ENCODE measurements at places on chromosomes 4 and X.

GRCh38 chrX:134570899-134571298, 87.4 kb downstream of the PLAC1 start:
- no peaks in the 10 kb centered on the region for H3K36me3 ChIP-seq
- DNase-seq: no peak
- peaks cover 28% of the 10 kb centered on the region for H3K4me1 ChIP-seq
- no peak overlapping the region for H3K4me3 ChIP-seq
- peak overlapping the region; percentile 99 for H3K27ac ChIP-seq

DNA sequence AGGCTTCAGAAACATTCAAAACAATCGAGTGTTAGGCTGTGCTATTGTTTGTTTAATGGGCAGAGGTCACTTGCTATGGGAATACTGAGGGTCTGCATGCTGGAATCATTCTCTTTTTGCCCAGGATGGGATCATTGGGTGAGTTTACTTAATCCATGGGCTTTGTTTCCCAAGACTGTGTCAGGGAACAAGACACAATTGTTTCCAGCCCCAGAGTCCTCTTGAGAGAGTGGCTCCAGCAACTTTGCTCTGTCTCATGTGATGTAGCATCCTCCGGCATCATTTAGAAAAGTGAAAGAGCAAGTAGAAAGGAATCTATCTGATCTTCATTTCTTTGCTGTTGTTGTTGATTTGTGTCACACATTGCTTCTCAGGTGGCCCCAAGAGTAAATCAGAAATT, 1.8 kb downstream of the TENM3 start:
- no peak overlapping the region for H3K27ac ChIP-seq
- H3K36me3 ChIP-seq: no peaks in the 10 kb centered on the region
- no peak for DNase-seq
- peaks cover 4% of the 10 kb centered on the region for H3K4me1 ChIP-seq
- H3K4me3 ChIP-seq: no peak overlapping the region

DNA sequence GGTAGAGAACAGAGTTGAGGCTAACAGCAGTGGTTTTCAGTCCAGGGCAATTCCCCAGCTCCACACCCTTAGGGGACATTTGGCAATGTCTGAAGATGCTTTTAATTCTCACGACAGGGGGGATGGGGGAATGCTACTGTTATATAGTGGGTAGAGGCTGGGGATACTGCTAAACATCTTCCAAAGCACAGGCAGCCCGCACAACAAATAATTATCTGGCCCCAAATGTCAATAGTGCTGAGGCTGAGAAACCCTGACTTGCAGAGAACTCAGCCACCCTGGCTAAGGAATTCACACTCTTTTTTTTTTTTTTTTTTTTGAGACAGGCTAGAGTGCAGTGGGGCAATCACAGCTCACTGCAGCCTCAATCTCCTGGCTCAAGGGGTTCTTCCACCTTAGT, 60.6 kb downstream of the POLR2B start:
- no peak for DNase-seq
- H3K27ac ChIP-seq: no peak overlapping the region
- no peaks in the 10 kb centered on the region for H3K4me1 ChIP-seq
- H3K4me3 ChIP-seq: no peak overlapping the region

GRCh38 chr4:163582703-163583102, 88.2 kb downstream of the TMA16 start:
- H3K27me3 ChIP-seq: no peaks in the 10 kb centered on the region
- DNase-seq: no peak
- no peaks in the 10 kb centered on the region for H3K4me1 ChIP-seq
- no peak overlapping the region for H3K27ac ChIP-seq
- H3K4me3 ChIP-seq: no peak overlapping the region

DNA sequence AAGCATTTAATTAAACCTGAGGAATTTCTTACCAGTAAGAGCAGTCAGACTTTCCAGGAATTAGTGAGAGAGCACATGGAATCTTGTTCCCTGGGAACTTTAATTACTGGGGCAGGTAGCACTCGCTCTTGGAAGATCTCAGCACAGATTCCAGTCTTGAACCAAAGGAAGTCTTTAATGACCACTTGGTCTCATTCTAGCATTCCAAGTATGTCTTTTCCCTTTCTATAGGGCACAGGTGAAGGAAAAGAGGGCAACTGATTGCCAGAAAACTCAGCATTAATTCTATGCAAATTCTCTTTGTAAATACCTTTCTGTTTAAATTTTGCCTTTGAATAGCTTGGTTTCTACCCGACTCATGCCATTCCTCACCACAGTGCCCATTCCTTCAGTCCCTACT, 236.6 kb downstream of the LDB2 start:
- H3K27me3 ChIP-seq: peaks cover 2% of the 10 kb centered on the region
- no peak for DNase-seq
- H3K36me3 ChIP-seq: peaks cover 50% of the 10 kb centered on the region
- H3K4me1 ChIP-seq: peaks cover 11% of the 10 kb centered on the region
- H3K27ac ChIP-seq: no peak overlapping the region

DNA sequence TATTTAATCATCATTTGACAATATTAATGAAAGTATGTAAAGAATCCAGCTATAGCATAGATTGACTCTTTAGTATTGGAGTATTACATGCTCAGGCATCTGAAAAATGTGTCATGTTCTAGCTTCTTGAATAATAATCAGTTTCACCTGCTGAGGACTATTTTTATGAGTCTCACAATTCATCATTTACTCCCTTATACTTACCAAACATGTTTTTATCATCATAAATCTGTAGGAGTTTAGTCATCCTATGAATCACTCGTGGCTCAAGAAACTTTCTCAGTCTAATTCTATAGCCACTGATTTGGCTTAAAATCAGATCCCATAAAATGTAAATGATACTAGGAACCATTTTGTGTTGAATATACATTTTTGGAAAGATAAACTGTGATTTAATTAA, 1616.1 kb downstream of the C4orf33 start:
- no peaks in the 10 kb centered on the region for H3K36me3 ChIP-seq
- DNase-seq: no peak
- H3K27ac ChIP-seq: no peak overlapping the region
- no peaks in the 10 kb centered on the region for H3K4me1 ChIP-seq
- H3K4me3 ChIP-seq: no peak overlapping the region

- no peak overlapping the region for H3K27ac ChIP-seq
- H3K36me3 ChIP-seq: no peaks in the 10 kb centered on the region
- no peaks in the 10 kb centered on the region for H3K4me1 ChIP-seq
- H3K27me3 ChIP-seq: peaks cover 3% of the 10 kb centered on the region
- H3K4me3 ChIP-seq: no peak overlapping the region
- DNase-seq: no peak
Observed at GRCh38 chr4:9924750-9925149, 96.5 kb downstream of the SLC2A9 start.

GRCh38 chr4:123580981-123581664, 184.5 kb downstream of the SPRY1 start:
- no peak overlapping the region for H3K27ac ChIP-seq
- no peaks in the 10 kb centered on the region for H3K27me3 ChIP-seq
- DNase-seq: no peak
- H3K4me3 ChIP-seq: no peak overlapping the region
- no peaks in the 10 kb centered on the region for H3K4me1 ChIP-seq

GRCh38 chrX:136021903-136022302, 36.7 kb downstream of the SLC9A6 start:
- H3K4me3 ChIP-seq: no peak overlapping the region
- no peaks in the 10 kb centered on the region for H3K4me1 ChIP-seq
- H3K27me3 ChIP-seq: no peaks in the 10 kb centered on the region
- peaks cover under 1% of the 10 kb centered on the region for H3K36me3 ChIP-seq
- no peak overlapping the region for H3K27ac ChIP-seq

DNA sequence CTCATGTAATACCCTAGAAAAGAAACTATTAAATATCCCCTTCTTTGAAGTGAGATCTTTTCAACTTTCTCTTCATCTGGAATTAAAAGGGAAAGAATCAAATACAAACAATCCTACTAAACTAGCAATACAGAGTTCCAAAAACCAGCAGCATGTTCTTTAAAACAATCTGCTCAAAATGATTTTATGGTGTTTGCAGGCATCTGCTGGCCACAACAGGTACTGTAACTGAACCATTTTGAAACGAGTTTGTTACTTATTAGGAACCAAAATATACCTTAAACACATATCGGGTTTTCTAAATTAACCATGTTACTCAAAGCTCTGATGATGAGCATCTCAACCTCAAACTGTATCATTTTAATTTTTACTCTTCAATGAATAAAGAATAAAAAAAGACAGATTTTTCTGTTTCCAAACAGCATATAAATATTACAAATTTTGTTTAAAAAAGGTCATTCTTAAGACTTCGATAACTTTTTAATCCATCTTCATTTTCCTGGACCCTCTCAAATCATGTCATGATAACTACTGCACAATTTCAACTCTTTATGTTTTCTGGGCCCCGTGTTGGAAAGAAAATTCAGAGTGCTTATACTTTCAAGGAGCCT, 56.5 kb downstream of the ARAP2 start:
- peaks cover 5% of the 10 kb centered on the region for H3K4me1 ChIP-seq
- H3K36me3 ChIP-seq: no peaks in the 10 kb centered on the region

GRCh38 chrX:123138473-123138872, 45.6 kb upstream of the GRIA3 start:
- H3K27me3 ChIP-seq: no peaks in the 10 kb centered on the region
- no peak overlapping the region for H3K27ac ChIP-seq
- H3K4me3 ChIP-seq: no peak overlapping the region
- no peak for DNase-seq
- H3K4me1 ChIP-seq: peaks cover 3% of the 10 kb centered on the region
- H3K36me3 ChIP-seq: no peaks in the 10 kb centered on the region

- peaks cover 1% of the 10 kb centered on the region for H3K4me1 ChIP-seq
- H3K36me3 ChIP-seq: no peaks in the 10 kb centered on the region
- H3K27me3 ChIP-seq: peaks cover 4% of the 10 kb centered on the region
- DNase-seq: no peak
- no peak overlapping the region for H3K27ac ChIP-seq
Observed at GRCh38 chr4:14168919-14169318, 541.4 kb upstream of the BOD1L1 start.

DNA sequence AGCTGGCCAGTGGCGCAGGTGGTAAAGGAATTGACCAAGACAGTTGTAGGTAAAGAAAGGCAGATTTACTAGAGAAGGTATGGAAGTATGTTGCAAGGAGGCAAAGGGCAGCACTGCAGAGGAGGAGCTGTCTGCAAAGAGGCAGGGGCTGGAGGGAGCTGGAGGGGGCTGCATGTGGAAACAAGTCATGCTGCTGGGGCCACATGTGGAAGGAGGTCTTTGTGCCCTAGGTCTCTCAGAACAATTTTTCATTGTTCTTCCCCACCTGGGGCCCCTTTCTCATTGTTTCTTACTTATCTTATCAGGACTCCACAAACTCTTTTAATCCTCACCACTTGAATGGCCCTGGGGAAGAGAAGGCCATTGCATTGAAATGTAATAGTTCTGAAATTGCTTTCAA, 144.8 kb upstream of the PLAC1 start:
- DNase-seq: no peak
- H3K4me1 ChIP-seq: peaks cover 24% of the 10 kb centered on the region
- peak overlapping the region; percentile 42 for H3K4me3 ChIP-seq
- H3K27ac ChIP-seq: peak overlapping the region; percentile 95

DNA sequence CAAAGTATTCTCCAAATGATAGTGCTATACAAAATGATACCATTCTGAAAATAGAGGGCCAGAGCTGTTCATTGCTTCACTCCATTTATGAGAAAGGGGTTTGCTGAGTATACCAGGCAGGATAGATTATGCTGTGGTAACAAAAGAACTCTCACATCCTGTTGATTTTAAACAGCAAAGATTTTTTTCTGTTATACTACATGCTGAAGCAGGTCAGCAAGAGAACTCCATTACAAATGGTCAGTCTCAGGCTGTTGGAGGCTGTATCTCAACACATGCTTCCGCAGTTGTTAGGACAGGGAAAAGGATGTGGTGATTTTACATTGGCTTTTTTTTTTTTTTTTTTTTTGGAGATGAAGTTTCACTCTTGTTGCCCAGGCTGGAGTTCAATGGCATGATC, 13.7 kb upstream of the KLHL5 start:
- peak overlapping the region; percentile 15 for H3K27ac ChIP-seq
- H3K4me3 ChIP-seq: no peak overlapping the region
- peaks cover 38% of the 10 kb centered on the region for H3K4me1 ChIP-seq
- peaks cover 3% of the 10 kb centered on the region for H3K36me3 ChIP-seq
- peaks cover 9% of the 10 kb centered on the region for H3K27me3 ChIP-seq
